ENCODE measurements at places on chromosomes 4 and X.
A peak's percentile ranks its signal among the peaks of the same experiment; 100 is the strongest.

DNA sequence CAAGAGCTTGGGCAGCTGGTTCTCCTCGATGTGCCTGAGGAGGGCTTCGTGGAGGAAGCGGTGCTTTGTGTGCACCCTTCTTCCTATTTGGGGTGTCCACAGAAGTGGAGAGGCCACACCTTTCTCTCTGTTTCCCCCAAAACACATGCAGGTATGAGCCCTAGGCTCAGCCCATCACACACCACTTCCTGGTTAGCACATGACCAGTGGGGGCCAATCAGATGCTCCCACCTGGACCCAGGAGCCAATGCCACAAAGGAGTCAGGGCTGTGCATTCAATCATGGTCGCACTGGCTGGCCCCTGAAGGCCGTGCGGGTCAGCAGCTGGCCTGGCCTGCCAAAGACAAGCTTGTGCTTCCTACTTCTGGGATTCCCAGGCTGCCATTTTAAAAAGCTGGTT lies 51.4 kb downstream of the PPP2R2C start:
- no peak for DNase-seq

DNA sequence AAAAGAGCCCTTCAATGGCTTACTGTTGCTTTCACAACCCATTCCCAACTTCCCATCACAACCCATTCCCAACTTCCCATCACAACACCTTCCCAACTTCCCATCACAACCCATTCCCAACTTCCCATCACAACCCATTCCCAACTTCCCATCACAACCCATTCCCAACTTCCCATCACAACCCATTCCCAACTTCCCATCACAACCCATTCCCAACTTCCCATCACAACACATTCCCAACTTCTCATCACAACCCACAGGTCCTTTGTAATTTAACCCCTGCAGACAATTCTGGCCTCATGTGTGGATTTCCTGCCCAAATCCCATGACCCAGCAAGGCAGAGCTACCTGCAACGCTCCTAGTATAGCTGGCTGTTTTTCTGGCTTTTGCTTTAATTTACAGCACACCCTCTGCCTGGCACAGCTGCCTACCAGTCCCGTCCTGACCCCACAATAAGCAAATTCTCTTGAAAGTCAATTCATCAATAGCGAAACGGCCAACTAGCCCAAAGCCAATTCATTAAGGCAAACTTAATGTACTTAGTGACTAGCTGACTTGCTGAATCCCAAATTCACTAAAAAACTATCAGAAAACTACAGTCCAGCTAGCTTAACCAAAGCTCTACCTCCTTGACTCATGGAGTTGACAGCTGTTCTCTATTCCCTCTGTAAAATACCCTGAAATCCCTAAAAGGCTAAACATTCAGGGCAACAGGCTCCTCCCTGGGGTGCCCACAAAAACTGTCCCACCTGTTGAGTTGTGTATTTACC lies 75.6 kb downstream of the AFAP1 start:
- DNase-seq: no peak

GRCh38 chr4:186948361-186949242 lies 224.9 kb upstream of the FAT1 start:
- no peak for DNase-seq

DNA sequence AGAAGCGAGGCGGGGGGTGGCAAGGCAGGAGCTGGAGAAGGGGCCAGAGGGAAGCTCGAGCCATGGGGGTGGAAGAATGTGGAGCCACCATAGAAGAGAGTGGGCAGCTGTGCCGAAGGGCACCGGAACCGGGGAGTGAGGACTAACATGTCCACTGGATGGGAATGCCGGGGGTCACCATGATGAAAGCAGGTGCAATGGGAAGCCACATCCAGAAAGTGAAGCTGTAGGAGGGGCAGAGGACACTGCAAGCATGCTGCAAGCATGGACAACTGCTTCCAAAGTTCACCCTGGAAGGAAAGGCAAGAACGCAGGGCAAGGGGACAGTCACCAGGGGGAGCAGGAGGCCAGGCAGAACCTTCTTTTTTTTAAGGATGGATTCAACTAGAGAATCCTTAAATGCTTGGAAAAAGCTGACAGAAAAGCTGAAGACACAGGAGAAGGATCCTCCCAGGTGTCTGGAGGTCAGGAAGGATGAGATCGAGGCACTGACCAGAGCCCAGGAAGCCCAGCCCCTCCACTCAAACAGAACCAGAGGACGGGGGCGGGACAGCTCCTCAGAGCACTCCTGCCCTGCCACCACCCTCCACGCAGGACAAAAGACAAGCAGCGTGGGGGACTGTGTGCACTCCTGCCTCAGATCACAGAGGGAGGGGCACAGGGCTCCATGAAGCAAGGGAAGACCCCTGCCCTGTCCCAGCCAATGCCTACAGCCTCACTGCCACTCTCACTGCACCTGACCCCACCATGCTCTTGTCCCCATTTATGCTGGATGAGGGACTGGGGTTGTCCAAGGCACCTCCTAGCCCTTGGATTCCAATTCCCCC lies 169.2 kb downstream of the AFAP1 start:
- DNase-seq: no peak

GRCh38 chr4:39036172-39036571 lies 4.0 kb upstream of the TMEM156 start:
- no peak for DNase-seq

GRCh38 chrX:46444011-46444410 lies 101.2 kb downstream of the ZNF674 start:
- peak; percentile 87 for DNase-seq

DNA sequence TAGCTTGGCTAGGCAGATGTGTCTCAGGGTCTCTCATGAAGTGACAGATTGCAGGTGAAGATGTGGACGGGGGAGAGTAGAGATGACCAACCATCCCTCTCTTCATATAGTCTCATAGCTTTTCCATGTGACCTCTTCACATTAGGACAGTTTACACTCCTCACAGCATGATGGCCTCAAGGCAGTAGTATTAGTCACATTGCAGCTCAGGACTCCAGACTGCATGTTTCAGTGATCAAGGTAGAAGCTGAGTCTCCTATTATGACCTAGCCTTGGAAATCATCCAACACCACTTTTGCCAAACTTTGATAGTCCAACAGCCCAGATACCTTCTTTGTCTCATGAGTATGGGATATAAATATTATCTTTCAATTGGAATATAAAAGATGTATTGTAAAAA lies 147.7 kb downstream of the GASK1B start:
- peak; percentile 67 for DNase-seq

Data from kidney epithelial cell (primary cell).